ENCODE measurements at places on chromosomes 13 and 19.
A peak's percentile ranks its signal among the peaks of the same experiment; 100 is the strongest.

DNA sequence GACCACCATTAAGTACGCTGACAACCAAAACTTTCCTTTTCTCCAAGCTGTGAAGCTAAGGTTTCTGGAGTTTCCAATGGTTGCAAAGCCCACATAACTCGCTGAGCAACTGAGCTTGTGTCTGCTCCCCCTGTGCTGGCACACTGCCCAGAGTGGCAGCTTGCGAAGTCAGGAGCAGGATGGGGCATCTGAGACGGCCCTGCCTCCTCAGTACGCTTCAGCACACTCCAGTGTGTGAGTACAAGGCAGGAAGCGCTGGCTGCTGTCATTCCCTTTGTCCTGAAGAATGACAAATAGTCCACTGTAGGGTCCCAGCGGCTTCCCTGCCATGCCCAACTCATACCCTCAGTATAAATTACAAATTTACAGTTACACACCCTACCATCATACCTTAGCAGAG is 51.5 kb downstream of the SKA3 start:
- no peaks in the 10 kb centered on the region for H3K27me3 ChIP-seq
- H3K4me3 ChIP-seq = no peak overlapping the region
- no peak for DNase-seq
- H3K36me3 ChIP-seq = no peaks in the 10 kb centered on the region
- H3K27ac ChIP-seq = no peak overlapping the region

GRCh38 chr19:55270172-55270942 is 9.6 kb downstream of the HSPBP1 start:
- H3K4me1 ChIP-seq = no peaks in the 10 kb centered on the region
- H3K4me3 ChIP-seq = no peak overlapping the region
- no peak overlapping the region for H3K27ac ChIP-seq
- H3K27me3 ChIP-seq = no peaks in the 10 kb centered on the region
- H3K36me3 ChIP-seq = peaks cover 15% of the 10 kb centered on the region

DNA sequence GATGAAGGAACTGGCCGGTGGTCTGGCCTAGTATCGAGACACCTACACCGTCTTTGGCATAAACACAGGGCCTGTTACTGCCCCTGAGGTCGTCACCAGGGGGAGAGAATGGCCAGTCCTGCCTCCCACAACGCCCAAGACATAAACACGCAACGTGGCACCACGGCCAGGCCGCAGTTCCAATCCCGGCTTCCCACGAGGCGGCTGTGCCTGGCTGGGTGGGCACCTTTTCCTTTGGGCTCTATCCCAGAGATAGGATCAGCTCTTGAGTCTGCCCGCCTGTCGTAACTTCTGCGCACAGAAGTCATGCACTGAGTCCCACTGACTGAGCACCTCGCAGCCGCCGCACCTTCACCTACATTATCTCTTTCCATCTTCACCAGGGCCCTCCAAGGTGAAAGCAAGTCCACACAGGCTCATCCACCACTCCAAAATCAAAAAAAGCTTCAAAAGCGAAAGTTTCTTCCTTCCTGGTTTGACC is 1.1 kb downstream of the MIER2 start:
- peaks cover 24% of the 10 kb centered on the region for H3K4me1 ChIP-seq
- H3K27ac ChIP-seq = peak overlapping the region; percentile 38
- H3K36me3 ChIP-seq = no peaks in the 10 kb centered on the region
- no peak for DNase-seq

DNA sequence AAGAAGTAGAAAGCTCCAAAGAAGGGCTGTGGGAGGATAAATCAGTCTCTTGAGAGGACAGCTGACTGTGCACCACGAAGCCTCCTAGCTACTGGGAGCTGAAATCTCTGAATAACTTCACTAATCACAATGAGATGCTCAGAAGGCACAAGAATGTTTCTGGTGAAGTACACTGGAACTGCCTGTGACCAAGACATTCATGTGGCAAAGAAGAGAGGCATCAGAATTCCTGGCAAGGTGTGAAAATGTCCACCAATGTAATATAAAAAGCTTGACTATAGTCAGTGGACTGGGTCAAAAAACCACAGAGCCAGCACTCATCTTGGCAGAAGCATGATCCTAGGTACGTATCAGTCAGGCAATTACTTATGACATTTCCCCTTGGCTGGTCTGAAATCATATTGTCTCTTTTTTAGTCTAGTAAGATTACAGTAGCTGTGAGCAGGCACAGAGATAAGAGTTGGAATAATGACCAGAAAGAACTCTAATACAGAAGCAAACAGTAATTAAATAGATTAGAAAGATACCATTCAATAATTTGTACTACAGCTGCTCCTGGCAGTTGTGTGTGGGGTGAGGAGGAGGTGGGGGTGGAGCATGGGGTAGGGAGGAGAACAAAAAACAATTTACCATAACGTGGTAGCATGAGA is 434.7 kb downstream of the DIAPH3 start:
- H3K27me3 ChIP-seq = no peaks in the 10 kb centered on the region
- H3K4me1 ChIP-seq = peaks cover 8% of the 10 kb centered on the region
- no peaks in the 10 kb centered on the region for H3K36me3 ChIP-seq
- H3K4me3 ChIP-seq = no peak overlapping the region
- no peak for DNase-seq

- no peak overlapping the region for H3K27ac ChIP-seq
- H3K4me3 ChIP-seq = no peak overlapping the region
- H3K4me1 ChIP-seq = peaks cover 5% of the 10 kb centered on the region
- DNase-seq = no peak
- no peaks in the 10 kb centered on the region for H3K27me3 ChIP-seq
These were observed 5.0 kb downstream of the CLIP3 start for GRCh38 chr19:36027696-36028095.

DNA sequence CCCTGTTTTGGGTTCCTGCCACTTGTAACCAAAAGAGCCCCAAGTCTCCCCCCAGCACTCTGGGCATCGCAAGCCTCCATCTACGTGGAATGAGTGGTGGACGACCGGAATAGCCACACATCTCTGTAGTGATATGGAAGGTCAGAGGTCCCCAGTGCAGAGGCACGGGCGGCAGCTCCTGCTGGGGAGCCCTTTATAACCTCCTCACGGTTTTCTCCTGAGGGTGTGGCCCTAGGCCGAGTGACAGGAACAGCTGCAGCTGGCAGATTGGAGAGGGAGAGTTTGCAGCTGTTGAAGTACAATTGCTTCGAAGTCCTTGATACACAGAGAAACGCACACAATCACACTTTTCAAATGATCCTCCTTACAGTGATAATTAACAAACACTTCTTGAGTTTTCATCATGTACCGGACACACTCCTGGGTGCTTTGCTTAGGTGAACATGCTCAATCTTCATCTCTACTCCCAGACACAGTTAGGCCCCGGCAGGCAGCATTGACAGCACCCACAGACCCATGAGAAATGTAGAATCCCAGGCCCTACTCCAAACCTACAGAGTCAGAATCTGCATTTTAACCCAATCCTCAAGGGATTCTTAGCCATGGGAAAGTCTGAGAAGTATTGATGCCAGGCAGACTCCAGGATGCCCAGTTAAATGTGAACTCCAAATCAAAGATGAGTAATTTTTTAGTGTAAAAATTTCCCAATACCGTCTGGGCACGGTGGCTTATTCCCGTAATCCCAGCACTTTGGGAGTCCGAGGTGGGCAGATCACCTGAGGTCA is 4.9 kb upstream of the ZNF787 start:
- H3K27me3 ChIP-seq = no peaks in the 10 kb centered on the region
- no peaks in the 10 kb centered on the region for H3K36me3 ChIP-seq
- no peak overlapping the region for H3K27ac ChIP-seq
- no peaks in the 10 kb centered on the region for H3K4me1 ChIP-seq

- no peak for DNase-seq
- H3K36me3 ChIP-seq = peaks cover 14% of the 10 kb centered on the region
- no peak overlapping the region for H3K4me3 ChIP-seq
- H3K27me3 ChIP-seq = no peaks in the 10 kb centered on the region
- H3K4me1 ChIP-seq = peaks cover 56% of the 10 kb centered on the region
These were observed 71.6 kb upstream of the TEX29 start for GRCh38 chr13:111248822-111249221.

DNA sequence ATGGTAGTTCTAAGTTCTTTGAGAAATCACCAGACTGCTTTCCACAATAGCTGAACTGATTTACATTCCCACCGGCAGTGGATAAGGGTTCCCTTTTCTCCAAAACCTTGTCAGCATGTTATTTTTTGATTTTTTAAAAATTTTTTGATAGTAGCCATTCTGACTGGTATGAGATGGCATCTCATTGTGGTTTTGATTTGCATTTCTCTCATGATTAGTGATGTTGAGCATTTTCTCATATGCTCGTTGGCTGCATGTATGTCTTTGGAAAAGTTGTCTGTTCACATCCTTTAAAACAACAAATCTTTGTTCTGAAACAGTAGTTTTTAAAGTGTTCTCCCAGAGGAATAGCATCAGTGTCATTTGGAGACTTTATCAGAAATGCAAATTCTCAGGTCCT is 77.5 kb upstream of the POMP start:
- no peak for DNase-seq
- no peaks in the 10 kb centered on the region for H3K36me3 ChIP-seq
- no peaks in the 10 kb centered on the region for H3K27me3 ChIP-seq
- H3K27ac ChIP-seq = no peak overlapping the region
- H3K4me3 ChIP-seq = no peak overlapping the region

GRCh38 chr13:50626101-50626547 is 217.4 kb downstream of the DLEU7 start:
- DNase-seq = no peak
- H3K27ac ChIP-seq = no peak overlapping the region
- no peaks in the 10 kb centered on the region for H3K27me3 ChIP-seq
- peaks cover 12% of the 10 kb centered on the region for H3K4me1 ChIP-seq
- H3K4me3 ChIP-seq = no peak overlapping the region

DNA sequence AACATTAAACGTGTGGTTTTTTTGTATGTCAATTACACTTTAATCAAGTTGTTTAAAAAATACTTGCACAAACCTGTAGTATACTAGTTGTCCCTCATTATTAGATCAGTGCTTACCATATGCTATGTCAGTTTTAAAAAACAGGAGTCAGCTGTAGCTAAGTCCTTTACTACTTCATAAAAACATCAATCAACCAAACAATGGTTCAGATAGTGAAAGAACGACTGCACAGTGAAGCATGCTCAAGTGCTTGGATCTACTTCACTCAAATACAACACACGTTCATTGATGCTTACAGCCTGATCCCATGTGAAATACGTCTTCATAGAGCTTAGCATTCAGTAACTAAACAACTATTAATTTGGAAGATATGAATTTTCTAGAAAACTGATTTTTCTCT is 225.0 kb downstream of the FGF14 start:
- no peak overlapping the region for H3K27ac ChIP-seq
- no peak overlapping the region for H3K4me3 ChIP-seq
- H3K4me1 ChIP-seq = no peaks in the 10 kb centered on the region

GRCh38 chr13:50905256-50905655 is 4.3 kb upstream of the RNASEH2B start:
- H3K27ac ChIP-seq = no peak overlapping the region
- no peaks in the 10 kb centered on the region for H3K4me1 ChIP-seq
- no peaks in the 10 kb centered on the region for H3K27me3 ChIP-seq

DNA sequence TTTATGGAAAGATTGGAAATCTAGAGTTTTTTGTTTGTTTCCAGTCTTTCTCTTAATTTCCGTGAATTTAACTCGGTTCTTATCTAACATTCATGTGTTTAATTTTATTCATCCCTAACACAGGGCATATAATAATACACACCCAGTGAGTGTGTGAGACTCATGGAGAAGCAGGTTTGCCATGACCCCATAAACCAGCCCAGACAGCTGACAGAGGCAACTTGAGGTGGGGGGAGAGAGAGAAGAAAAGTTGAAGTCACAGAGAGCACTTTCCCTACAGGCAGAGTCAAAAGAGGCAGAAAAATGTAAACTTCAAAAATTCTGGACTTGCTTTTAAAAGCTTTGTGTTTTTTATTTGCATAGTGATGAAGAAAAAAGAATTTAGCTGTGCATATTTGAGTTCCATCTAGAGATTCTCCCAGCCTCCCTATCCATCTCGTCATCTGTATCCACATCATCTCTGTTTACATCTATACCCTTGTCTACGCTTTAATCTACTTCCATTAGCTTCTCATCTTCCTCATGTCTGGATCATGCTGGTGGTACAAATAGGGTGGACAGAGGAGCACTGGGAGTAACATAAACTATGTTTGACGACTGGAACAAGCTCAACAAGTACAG is 60.2 kb downstream of the THSD1 start:
- no peak overlapping the region for H3K4me3 ChIP-seq
- no peaks in the 10 kb centered on the region for H3K4me1 ChIP-seq
- H3K36me3 ChIP-seq = no peaks in the 10 kb centered on the region
- DNase-seq = no peak
- H3K27me3 ChIP-seq = no peaks in the 10 kb centered on the region

DNA sequence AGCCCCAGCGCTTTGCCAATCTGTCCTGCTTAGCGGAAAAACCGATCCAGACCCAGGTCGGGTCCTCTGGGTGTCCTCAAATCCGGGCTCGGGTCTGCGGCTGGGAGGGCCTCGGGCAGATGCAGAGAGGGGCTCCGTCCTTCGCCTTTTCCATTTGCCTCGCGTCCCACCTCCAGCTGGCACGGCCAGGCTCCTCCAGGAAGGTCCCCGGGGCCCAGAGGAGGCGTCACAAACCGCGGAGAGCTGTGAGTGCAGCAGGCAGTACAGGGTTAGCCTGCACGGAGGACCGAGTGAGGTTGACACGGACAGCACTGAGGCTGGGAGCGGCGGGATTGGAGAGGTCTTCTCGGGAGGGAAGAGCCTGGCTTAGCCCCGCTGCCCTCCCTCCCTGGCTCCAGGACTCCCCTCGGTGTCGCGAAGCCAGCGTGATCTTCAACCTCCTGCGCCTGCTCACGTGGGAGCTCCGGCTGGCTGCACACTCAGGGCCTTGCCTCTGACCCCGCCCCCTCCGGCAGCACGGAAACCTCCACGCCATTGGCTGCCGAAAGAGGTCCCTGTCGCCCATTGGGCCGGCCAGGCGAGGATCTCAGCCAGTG is 2.8 kb upstream of the IFNL2 start:
- H3K27ac ChIP-seq = no peak overlapping the region
- no peaks in the 10 kb centered on the region for H3K4me1 ChIP-seq
- H3K36me3 ChIP-seq = no peaks in the 10 kb centered on the region
- no peak for DNase-seq
- no peaks in the 10 kb centered on the region for H3K27me3 ChIP-seq
- H3K4me3 ChIP-seq = no peak overlapping the region

GRCh38 chr19:54345938-54346386 is 7.0 kb upstream of the LILRA4 start:
- no peaks in the 10 kb centered on the region for H3K4me1 ChIP-seq
- H3K27ac ChIP-seq = no peak overlapping the region
- H3K4me3 ChIP-seq = no peak overlapping the region
- no peaks in the 10 kb centered on the region for H3K36me3 ChIP-seq

- no peaks in the 10 kb centered on the region for H3K36me3 ChIP-seq
- H3K4me1 ChIP-seq = no peaks in the 10 kb centered on the region
- DNase-seq = no peak
- no peak overlapping the region for H3K27ac ChIP-seq
These were observed 721 bp downstream of the TNFSF11 start for GRCh38 chr13:42574435-42575311.

DNA sequence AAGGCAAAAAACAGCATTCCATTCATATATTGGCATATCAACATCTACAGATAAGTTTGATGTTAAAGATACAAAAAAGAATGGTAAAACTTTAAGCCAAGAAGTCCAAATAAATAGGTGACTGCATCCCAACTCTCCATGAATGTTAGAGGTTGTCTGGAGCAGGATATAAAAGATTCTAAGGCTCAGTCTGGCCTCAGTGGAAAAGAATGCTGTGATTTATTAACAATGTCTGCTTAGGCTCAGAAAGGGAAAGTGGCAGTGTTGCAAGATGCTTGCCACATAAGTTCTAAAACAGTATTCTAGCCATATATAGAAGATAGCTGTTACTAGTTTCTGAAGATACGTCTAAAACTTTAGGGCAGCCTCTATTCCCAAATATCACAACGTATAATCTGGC is 179.8 kb upstream of the NBEA start:
- H3K36me3 ChIP-seq = no peaks in the 10 kb centered on the region
- H3K27me3 ChIP-seq = no peaks in the 10 kb centered on the region
- no peaks in the 10 kb centered on the region for H3K4me1 ChIP-seq

GRCh38 chr19:32719611-32720059 is at the start of gene TDRD12:
Gene TDRD12, plus strand, starts transcription at chr19:32719767. Its CDS starts 306 bp downstream, at chr19:32720073.
- no peak for DNase-seq
- H3K36me3 ChIP-seq = no peaks in the 10 kb centered on the region
- no peak within 1 kb of the TSS for H3K27ac ChIP-seq
- no peaks in the 10 kb centered on the region for H3K4me1 ChIP-seq
